ENCODE measurements at places on chromosomes 11 and 22.

- no peak for DNase-seq
These were observed 17.6 kb downstream of the IL17REL start for GRCh38 chr22:49995041-49995360.

GRCh38 chr11:122853261-122853660 is 15.0 kb downstream of the CRTAM start:
- peak; percentile 32 for DNase-seq

DNA sequence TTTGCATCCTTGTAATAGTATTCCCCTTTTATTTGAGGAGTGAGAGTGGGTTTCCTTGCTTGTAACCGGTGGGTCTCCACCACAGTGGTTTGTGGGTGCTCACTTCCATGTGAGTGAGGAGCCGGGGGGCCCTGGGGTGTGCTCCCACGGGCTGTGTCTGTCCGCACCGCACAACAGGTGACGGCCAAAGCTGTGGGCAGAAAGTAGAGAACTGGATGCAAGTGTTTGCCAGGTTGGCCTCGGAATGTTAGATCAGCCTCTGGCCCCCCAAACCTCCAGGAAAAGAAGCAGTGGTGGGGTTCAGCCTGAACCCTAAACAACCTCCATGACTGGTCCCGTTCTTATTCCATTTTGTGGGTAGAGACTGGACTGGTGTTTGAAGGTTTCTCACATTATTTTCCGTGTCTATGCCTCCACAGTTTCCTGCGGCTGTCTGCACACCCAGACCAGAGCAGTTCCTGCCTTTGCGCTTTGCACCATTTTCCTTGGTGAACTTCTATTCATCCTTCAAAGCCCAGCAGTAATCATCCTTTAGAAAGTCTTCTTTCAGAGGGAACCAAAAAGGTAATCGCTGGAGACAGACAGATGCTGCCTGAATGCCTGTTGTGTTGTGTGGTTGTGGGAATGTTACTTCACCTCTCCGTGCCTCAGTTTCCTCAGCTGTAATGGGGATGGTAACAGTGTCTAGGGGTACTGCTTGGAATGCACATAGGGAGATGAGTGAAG is 77.2 kb downstream of the MYEOV start:
- DNase-seq, result no peak

GRCh38 chr22:23452231-23453010 is 127.7 kb downstream of the IGLL1 start:
- no peak for DNase-seq

- DNase-seq, result no peak
These were observed 38.2 kb downstream of the PRDM11 start for GRCh38 chr11:45184640-45185039.
